Stimulated activated CD4-positive, alpha-beta T cell treated with anti-CD3 and anti-CD28 coated beads, Interleukin-4, amount 100 ng/mL, for 24 hours (primary cell): ENCODE measurements at places on chromosomes 12 and 14.
A peak's percentile ranks its signal among the peaks of the same experiment; 100 is the strongest.

DNA sequence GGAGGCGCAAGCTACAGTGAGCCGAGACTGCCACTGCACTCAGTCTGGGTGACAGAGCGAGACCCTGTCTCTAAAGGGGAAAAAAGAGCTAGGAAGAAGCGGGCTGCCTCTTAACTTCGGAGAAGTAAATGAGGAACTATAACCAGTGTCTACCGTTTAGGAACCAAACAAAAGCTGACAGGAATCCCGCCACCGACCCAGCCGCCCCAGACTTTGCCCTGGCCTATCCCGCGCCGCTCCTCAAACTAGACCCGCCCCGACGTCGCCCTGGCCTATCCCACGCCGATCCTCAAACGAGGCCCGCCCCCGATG, 568 bp upstream of the SIVA1 start:
- DNase-seq: no peak

- DNase-seq: no peak
Observed at GRCh38 chr12:76777765-76778216, 13.9 kb downstream of the ZDHHC17 start.

DNA sequence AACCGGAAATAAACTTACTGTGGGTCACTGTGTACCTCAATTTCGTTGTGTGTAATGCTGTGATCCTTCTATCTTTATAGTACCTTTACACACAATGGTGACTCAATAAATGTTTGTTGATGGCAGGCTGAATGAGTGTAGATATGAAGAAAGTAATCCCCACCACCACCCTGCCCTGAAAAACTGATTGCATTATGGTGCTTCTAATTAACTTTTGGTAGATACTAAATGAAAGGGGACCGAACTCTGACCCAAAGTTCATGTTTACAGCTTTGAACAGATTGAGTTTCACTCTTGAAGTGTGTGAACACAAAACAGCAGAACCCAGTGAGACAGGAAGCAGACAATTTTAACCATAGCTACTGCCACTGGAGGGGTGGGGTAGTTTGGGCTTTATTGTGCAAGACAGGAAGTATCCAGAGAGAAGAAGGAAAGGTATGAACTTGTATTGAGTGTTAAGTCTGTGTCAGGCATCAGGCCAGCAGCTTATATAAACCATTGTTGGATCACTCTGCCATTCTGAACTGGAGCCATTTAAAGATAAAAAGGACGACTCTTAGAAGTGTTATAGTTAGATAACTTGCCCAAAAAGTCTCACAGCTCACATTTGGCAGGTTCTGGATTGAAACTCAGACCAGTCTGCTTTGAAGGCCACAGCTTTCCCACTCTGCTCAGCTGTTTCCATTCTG, 197.0 kb upstream of the AMIGO2 start:
- peak; percentile 40 for DNase-seq

- peak; percentile 55 for DNase-seq
Observed at GRCh38 chr12:122031342-122032216, 9.9 kb downstream of the BCL7A start.

DNA sequence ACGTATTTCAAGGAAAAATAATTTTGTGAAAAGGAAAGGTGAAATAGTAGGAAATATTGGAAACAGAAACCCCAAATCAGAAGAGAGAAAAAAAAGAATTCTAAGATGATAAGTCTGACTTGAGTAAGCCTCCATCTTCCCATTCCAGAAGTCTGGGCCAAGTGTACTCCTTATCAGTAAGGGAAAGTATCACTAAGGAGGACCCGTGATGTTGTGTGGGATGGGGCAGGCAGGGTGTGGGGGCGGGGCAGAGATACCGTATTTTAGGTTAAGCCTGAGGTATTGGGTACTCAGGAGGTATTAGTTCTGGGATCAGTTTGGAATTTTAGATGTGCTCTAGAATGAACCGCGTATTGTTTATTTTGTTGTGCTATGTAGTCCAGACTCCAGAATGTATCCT, 33.8 kb upstream of the PSMA6 start:
- no peak for DNase-seq
